AML-193 (cell line): ENCODE measurements at places on chromosomes 12 and 14.

- DNase-seq = peak; percentile 65
Observed at GRCh38 chr12:8590842-8591545, 21.7 kb downstream of the AICDA start.

- DNase-seq = no peak
Observed at GRCh38 chr14:42140831-42141279, 534.2 kb downstream of the LRFN5 start.

GRCh38 chr14:86574778-86575129 is 1044.8 kb downstream of the FLRT2 start:
- DNase-seq = no peak

- DNase-seq = no peak
Observed at GRCh38 chr12:69027411-69027881, 94.5 kb upstream of the CPM start.

- DNase-seq = no peak
Observed at GRCh38 chr12:119565404-119565803, 28.2 kb upstream of the TMEM233 start.

GRCh38 chr12:32139064-32139421 is 32.4 kb downstream of the BICD1 start:
- no peak for DNase-seq

DNA sequence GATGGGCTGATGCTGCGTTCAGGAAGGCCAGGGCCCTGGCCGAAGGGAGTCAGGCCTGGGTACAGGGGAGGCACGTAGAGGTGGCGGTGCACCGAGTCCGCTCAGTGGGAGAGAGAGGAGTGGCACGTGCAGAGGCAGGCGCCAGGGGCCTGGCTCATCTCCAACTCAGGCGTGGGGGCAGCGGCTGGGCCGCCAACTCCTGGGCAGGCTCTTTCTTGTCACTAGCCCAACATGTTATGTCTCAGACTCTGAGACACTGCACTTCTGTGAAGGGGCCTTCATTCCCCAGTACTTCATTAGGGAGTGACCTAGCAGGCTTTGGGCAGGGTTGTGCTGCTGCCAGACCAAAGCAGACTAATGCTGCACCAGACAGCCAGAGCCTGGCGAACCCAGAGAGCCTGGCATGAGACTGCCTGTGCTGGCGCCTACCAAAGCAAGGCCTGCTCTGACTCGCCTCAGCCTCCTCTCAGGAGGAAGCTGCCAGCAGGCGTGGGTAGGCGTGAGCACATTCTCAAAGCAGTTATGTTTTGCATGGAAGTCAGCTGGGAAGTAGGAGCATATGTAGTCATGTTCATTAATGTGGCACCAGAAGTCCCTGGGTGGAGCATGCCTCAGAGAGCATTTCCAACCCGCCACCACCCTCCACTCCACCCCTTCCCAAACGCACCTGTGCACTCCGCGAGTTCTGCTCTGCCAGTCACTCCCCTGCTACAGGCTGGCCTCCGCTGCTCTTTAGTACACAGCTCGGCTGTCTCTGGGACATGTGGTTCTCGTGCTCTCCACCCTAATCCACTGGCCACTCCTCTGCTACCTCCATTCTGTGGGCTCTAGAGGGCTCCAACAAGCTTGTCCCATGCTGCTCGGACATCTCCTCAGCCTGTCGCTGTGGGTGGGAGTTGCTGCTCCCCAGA is 9.7 kb downstream of the CKB start:
- no peak for DNase-seq

DNA sequence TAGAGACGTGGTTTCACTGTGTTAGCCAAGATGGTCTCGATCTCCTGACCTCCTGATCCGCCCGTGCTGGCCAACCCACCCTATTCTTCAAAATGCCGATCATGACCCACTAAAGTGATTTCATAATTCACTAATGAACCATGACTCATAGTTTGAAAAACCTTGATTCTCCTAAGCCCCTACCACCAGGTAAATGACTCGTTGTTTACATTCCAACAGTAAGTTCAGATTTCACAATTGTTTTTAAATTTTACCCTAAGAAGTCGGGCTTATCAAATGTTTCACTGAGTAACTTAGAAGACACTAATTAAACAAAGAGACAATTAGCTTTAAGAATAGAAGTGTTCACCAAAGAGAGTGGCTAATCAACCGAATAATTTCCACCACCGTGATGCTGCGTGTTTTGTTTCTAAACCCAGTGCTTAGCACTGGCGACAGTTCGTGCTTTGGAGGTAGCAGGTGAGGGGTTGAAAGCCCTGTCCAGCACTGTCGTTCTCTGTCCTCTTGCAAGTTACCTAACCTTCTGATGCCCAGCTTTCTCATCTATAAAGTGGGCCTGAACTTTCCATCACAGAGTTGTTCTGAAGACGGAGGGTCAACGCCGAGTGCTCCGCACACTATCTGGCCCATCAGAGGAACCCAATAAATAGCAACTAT is 136.5 kb downstream of the NTF3 start:
- DNase-seq = no peak

DNA sequence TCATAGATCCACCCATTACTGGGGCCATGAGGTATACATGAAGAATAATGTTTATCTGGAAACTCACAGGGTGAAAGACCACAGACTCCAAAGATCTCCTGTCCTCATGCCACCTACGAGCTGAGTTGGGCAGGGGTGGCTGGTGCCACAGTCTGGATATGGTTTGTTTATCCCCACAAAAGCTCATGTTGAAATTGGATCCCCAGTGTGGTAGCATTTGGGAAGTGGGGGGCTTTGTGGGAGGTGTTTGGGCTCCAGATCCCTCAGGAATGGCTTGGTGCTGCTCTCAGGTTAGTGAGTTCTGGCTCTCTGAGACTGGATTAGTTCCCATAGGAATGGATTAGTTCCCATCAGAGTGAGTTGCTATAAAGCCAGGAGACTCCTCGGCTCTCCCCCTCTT is 192.3 kb upstream of the FSCB start:
- no peak for DNase-seq
